Body of pancreas (tissue), 4 donors: ENCODE measurements at places on chromosomes 16 and 17. TPM values are rescaled to one million over a fixed set of nuclear protein-coding genes. Genes with fewer than 3 reads are reported as not detected.

- no peak overlapping the region for H3K4me3 ChIP-seq
- peaks cover 75% of the 10 kb centered on the region for H3K4me1 ChIP-seq
- H3K27me3 ChIP-seq = no peaks in the 10 kb centered on the region
- H3K36me3 ChIP-seq = no peaks in the 10 kb centered on the region
Measured at GRCh38 chr16:3007059-3007956, 5.4 kb upstream of the CLDN9 start.

The TMC8 gene
- 3.3 TPM for total RNA-seq

DNA sequence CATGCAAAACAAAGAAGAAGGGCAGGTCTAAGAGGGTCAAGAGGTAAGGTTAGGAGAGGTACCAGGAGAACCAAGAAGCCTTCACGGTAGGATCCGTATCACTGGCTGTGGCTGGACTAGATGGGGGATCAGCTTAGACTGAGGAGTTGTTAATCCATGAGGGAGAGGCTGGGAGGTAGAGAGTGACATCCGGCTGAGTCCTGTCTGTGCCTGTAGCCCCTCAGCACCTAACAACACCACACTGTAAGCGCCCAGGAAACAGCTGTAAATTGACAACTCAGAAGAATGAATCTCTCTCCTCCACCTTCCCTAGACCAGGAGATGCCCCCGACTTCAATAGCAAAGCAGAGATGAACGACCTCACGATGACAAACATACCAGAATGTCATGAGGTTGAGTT lies 199.4 kb upstream of the RPL38 start:
- H3K36me3 ChIP-seq = no peaks in the 10 kb centered on the region
- H3K4me1 ChIP-seq = no peaks in the 10 kb centered on the region
- DNase-seq = no peak
- no peak overlapping the region for H3K4me3 ChIP-seq
- H3K27me3 ChIP-seq = no peaks in the 10 kb centered on the region
- H3K27ac ChIP-seq = no peak overlapping the region

- H3K27ac ChIP-seq = no peak overlapping the region
- H3K27me3 ChIP-seq = no peaks in the 10 kb centered on the region
- no peaks in the 10 kb centered on the region for H3K36me3 ChIP-seq
- peak; percentile 51 for DNase-seq
- H3K4me1 ChIP-seq = no peaks in the 10 kb centered on the region
Measured at GRCh38 chr16:66588981-66589713, 9.9 kb downstream of the CMTM2 start.

GRCh38 chr16:3988824-3989223 lies 108.3 kb upstream of the CREBBP start:
- peak; percentile 37 for DNase-seq
- no peaks in the 10 kb centered on the region for H3K36me3 ChIP-seq
- peak overlapping the region; percentile 40 for H3K27ac ChIP-seq
- peaks cover 7% of the 10 kb centered on the region for H3K4me1 ChIP-seq
- no peak overlapping the region for H3K4me3 ChIP-seq

- no peak for DNase-seq
- H3K4me1 ChIP-seq = no peaks in the 10 kb centered on the region
- no peak overlapping the region for H3K4me3 ChIP-seq
Measured at GRCh38 chr17:1914661-1915083, 84.9 kb downstream of the RPA1 start.

The TRPV3 gene
- total RNA-seq = 0.33 TPM

The OSGIN1 gene
- total RNA-seq = 4.0 TPM

- H3K4me1 ChIP-seq = peaks cover 8% of the 10 kb centered on the region
- H3K27me3 ChIP-seq = no peaks in the 10 kb centered on the region
- H3K27ac ChIP-seq = no peak overlapping the region
Measured at GRCh38 chr17:50365649-50366393, 7.2 kb downstream of the MRPL27 start.

DNA sequence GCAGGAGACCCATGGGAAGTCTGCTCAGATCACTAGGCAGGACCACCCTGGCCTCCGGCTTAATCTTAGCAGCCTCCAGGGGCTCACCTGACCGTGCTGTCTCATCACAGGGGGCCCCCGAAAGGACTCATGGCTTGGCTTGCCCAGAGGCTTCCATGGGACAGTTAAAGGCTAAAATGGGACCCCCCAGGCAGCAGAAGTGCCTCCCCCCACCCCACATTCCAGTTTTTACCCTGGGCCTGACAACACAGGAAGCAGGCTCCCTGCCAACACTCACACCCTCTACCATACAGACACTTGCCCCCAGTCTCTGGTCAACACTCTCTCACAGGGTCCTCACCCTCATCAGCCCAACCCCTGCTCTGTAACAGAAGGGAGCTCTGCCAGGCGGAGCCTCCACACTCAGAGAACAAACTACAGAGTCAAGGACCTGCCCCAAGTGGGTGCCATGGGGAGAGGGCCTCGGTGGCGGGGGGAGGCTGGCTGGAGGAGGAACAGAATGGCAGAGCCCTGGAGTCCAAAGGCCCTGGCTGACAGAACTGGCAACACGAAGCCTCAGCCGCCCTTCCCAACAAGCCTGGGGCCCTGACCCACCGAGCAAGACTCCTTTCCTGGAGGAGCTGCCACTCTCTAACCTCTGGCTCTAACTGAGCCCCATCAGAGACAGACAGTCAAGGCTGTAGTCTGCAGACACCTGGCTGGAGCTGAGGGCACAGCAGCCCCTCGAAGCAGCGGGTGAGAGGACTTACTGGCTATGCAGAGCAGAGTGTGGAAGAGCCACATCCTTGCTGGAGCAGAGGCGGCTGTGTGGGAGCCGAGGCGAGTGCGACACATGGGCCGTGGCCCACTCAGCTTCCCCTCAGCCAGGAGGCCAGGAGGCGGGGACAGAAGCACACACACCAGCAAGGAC lies at the start of gene ITGAE:
Gene ITGAE (minus strand): TSS at position 827 of the 910 bp plus-strand sequence. CDS start 44 bp downstream, at position 783.
- H3K4me3 ChIP-seq = no peak within 1 kb of the TSS
- no peaks in the 10 kb centered on the region for H3K36me3 ChIP-seq
- H3K4me1 ChIP-seq = peaks cover 12% of the 10 kb centered on the region
- H3K27ac ChIP-seq = no peak within 1 kb of the TSS
- no peak for DNase-seq
- H3K27me3 ChIP-seq = no peaks in the 10 kb centered on the region

GRCh38 chr16:12318661-12319427 lies 342.3 kb downstream of the SNX29 start:
- H3K27ac ChIP-seq = no peak overlapping the region
- H3K27me3 ChIP-seq = no peaks in the 10 kb centered on the region
- peaks cover 23% of the 10 kb centered on the region for H3K4me1 ChIP-seq
- H3K4me3 ChIP-seq = no peak overlapping the region
